ENCODE measurements at places on chromosomes 11 and 22. TPM values are rescaled to one million over a fixed set of nuclear protein-coding genes. Genes with fewer than 3 reads are reported as not detected.

- no peak overlapping the region for H3K4me3 ChIP-seq
- DNase-seq = no peak
- H3K27me3 ChIP-seq = no peaks in the 10 kb centered on the region
- no peaks in the 10 kb centered on the region for H3K36me3 ChIP-seq
Observed at GRCh38 chr11:4156571-4156970, 62.0 kb downstream of the RRM1 start.

- H3K4me1 ChIP-seq = peaks cover 52% of the 10 kb centered on the region
- no peaks in the 10 kb centered on the region for H3K36me3 ChIP-seq
- DNase-seq = no peak
- no peaks in the 10 kb centered on the region for H3K27me3 ChIP-seq
Observed at GRCh38 chr22:50082197-50082715, 3.0 kb downstream of the MLC1 start.

GRCh38 chr11:2901854-2902783 lies 16.5 kb upstream of the CDKN1C start:
- H3K27ac ChIP-seq = peak overlapping the region; percentile 92
- H3K36me3 ChIP-seq = no peaks in the 10 kb centered on the region
- peak overlapping the region; percentile 88 for H3K4me3 ChIP-seq
- H3K4me1 ChIP-seq = peaks cover 16% of the 10 kb centered on the region

GRCh38 chr22:49446759-49447710 lies 380.6 kb downstream of the BRD1 start:
- no peaks in the 10 kb centered on the region for H3K4me1 ChIP-seq
- no peak for DNase-seq
- no peak overlapping the region for H3K4me3 ChIP-seq
- peaks cover 44% of the 10 kb centered on the region for H3K27me3 ChIP-seq

- H3K27ac ChIP-seq = no peak overlapping the region
- DNase-seq = no peak
- no peaks in the 10 kb centered on the region for H3K4me1 ChIP-seq
- H3K36me3 ChIP-seq = no peaks in the 10 kb centered on the region
- H3K4me3 ChIP-seq = no peak overlapping the region
Observed at GRCh38 chr11:125025968-125026367, 37.1 kb upstream of the SLC37A2 start.

DNA sequence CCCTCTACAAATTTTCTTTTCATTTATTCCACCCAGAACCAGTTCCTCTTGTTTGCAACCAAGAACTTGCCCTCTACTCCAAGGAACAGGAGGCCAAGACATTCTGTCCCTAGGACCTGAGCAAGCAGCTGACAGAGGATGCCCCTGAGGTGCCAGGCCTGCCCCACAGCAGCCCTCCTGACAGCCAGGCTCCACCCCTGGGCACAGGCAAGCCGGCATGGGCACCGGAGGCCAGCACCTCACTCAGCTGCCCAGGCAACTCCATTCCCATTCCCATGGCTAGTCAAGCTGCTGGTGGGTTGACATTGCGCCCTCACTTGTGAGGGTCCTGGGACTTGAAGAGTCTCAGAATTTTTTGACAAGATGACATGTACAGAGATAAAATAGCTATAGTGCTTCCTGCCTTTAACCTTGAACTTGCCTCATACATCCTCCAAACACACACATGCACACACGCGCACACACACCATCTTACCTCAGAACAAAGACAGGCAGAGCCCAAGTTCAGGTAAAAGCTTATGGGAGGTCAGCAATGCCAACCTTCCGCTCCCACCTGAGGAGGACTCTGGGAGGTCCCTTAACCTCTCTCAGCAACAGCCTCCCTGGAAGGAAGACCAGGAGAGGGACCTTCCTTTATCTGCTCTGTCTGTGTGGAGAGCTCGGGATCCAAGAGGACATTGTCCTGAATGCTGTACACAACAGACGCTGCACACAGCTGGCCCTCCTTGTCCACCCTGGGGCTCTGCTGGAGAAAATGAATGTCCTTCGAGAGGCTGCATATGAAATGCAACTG lies 620.9 kb upstream of the CADM1 start:
- H3K36me3 ChIP-seq = no peaks in the 10 kb centered on the region
- no peak overlapping the region for H3K27ac ChIP-seq
- no peak for DNase-seq
- no peaks in the 10 kb centered on the region for H3K27me3 ChIP-seq
- no peak overlapping the region for H3K4me3 ChIP-seq

DNA sequence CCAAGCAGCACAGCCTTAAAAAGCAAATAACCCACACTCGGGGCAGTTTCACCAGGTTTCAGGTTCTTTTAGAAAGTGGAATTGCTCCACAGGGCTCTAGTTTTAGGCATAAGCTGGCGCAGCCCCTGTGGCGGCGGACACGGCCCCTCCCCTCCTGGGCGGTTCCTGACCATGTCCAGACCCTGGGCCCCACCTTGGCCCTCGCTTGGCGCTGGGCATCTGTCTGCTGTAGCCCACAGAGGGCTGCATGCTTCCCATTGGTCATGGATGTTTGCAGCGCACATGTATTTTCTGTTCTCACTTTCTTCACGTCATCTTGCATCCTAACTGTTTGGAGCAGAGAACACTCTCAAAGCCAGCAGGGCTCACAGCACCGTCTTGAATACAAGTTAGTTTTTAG lies 244.3 kb downstream of the BRD1 start:
- no peak overlapping the region for H3K27ac ChIP-seq
- no peak overlapping the region for H3K4me3 ChIP-seq
- H3K36me3 ChIP-seq = no peaks in the 10 kb centered on the region
- no peaks in the 10 kb centered on the region for H3K27me3 ChIP-seq
- no peaks in the 10 kb centered on the region for H3K4me1 ChIP-seq
- no peak for DNase-seq

- H3K36me3 ChIP-seq = no peaks in the 10 kb centered on the region
- H3K4me1 ChIP-seq = no peaks in the 10 kb centered on the region
- DNase-seq = no peak
- no peaks in the 10 kb centered on the region for H3K27me3 ChIP-seq
- no peak overlapping the region for H3K4me3 ChIP-seq
- H3K27ac ChIP-seq = no peak overlapping the region
Observed at GRCh38 chr11:119468511-119468910, 45.5 kb upstream of the THY1 start.

DNA sequence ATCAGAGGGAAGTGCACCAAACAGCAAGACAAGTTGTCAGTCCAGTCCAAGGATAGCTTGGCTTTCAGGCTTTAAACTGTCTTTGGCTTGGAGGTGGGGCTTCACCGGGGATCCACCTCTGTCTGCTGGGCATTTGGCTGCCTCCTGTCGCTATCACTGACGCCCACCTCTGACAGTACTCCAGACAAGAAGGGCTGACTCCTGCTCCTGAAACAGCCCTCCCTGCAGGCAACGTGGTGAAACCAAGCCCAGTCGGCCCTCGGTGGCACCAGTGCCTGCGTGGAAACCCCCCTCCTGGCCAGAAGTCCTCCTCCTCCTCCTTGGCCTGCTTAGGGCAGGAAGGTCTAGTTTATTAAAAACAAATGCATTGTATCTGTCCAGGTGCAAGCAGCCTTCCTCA lies 16.9 kb downstream of the DHCR7 start:
- no peaks in the 10 kb centered on the region for H3K27me3 ChIP-seq
- no peak for DNase-seq
- no peak overlapping the region for H3K27ac ChIP-seq

- peak; percentile 87 for DNase-seq
- H3K4me1 ChIP-seq = no peaks in the 10 kb centered on the region
- H3K36me3 ChIP-seq = no peaks in the 10 kb centered on the region
- no peak overlapping the region for H3K27ac ChIP-seq
- no peak overlapping the region for H3K4me3 ChIP-seq
Observed at GRCh38 chr11:109939166-109939810, 153.9 kb upstream of the ZC3H12C start.

DNA sequence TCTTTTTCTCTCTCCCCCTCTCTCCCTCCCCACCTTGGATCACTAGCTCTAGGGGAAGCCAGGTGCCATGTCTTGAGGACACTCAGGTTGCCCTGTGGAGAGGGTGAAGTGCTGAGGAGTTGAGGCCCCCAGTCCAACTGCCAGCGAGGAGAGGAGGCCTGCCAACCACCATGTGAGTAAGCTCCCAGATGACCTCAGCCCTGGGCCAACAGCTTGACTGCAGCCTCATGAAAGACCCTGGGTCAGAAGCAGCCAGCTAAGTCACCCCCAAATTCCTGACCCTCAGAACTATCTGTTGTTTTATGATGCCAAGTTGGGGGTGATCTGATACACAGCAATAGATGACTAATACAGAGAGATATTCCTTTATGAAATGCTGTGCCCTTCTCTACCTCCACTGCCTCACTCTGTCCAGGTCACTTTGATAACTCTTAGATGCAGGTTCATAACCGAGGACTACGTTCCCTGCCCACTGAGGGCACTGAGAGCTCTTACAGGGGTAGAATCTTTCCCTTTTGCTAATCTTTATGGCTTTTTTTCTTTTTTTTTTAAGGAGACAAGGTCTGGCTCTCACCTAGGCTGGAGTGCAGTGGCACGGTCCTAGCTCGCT lies 8.0 kb downstream of the ARFGAP3 start:
- no peak for DNase-seq
- no peak overlapping the region for H3K4me3 ChIP-seq
- peaks cover 3% of the 10 kb centered on the region for H3K4me1 ChIP-seq
- no peaks in the 10 kb centered on the region for H3K36me3 ChIP-seq

DNA sequence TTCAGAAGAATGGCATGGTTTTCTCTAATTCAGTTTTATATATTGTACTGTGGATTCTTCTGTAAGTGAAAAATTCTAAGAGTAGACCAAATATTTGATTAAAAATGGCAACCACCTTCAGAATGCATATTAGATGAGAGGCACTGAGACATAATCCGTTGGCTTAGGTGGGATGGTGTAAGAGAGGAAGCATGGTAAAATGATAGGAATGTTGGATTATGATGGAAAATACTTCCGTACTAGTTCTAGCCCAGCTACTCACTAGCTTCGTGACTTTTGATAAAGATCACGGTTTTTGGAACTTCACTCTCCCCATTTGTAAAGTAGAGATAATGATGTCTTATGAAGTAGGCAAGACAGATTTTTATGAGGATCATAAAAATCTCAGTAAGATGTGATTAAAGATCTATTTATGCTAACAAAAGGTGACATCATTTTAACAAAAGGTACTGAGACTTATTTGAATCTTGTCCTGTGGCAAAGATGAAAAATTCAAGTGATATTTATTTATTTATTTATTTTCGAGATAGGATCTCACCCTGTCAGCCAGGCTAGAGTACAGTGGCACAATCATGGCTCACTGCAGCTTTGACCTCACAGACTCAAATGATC lies 37.5 kb downstream of the UVRAG start:
- peaks cover 4% of the 10 kb centered on the region for H3K4me1 ChIP-seq
- no peak overlapping the region for H3K27ac ChIP-seq
- DNase-seq = no peak
- no peak overlapping the region for H3K4me3 ChIP-seq
- H3K27me3 ChIP-seq = no peaks in the 10 kb centered on the region

DNA sequence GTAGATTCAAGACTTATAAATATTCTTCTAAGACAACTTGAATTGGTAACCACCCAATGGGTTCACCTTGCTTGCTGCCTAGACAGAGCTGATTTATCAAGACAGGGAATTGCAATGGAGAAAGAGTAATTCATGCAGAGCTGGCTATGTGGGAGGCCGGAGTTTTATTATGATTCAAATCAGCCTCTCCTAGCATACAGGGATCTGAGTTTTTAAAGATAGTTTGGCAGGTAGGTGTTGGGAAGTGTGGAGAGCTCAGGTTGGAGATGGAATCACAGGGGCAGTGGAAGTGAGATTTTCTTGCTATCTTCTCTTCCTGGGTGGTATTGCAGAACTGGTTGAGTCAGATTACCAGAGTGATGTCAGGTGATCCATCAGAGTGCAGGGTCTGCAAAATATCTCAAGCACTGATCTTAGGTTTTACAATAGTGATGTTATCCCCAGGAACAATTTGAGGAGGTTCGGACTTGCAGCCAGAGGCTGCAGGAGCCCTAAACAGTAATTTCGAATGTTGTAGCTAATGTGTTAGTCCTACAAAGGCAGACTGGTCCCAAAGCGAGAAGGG lies 1448.6 kb upstream of the RAG2 start:
- H3K36me3 ChIP-seq = no peaks in the 10 kb centered on the region
- DNase-seq = no peak
- no peaks in the 10 kb centered on the region for H3K27me3 ChIP-seq
- H3K27ac ChIP-seq = no peak overlapping the region
- no peaks in the 10 kb centered on the region for H3K4me1 ChIP-seq

DNA sequence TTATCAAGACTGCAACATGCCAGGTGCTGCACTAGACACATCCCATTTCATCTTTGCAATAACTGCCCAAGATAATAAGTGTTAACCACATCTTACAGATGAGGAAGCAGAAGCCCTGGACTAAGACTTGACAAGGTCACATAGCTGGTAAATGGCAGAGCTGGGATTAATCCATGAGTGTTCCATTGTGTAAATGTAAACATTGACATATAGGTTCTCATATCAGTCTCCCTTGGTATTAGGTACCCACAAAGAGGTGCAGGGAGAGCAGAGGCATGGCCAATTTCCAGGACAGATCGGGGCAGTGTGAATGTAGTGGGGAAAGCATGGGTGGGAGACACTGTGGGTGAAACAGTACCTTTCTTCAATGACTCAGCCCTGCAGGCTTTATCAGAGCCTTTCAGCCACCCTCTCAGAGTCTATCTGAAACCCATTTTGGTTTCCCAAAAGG lies 17.9 kb downstream of the MICAL2 start:
- no peak overlapping the region for H3K4me3 ChIP-seq
- DNase-seq = no peak
- H3K36me3 ChIP-seq = no peaks in the 10 kb centered on the region
- H3K4me1 ChIP-seq = peaks cover 18% of the 10 kb centered on the region
- H3K27me3 ChIP-seq = no peaks in the 10 kb centered on the region
- H3K27ac ChIP-seq = peak overlapping the region; percentile 90

- no peak overlapping the region for H3K4me3 ChIP-seq
- peaks cover 21% of the 10 kb centered on the region for H3K4me1 ChIP-seq
- no peak for DNase-seq
- no peaks in the 10 kb centered on the region for H3K36me3 ChIP-seq
- no peaks in the 10 kb centered on the region for H3K27me3 ChIP-seq
Observed at GRCh38 chr11:3836903-3837302, 3.9 kb downstream of the RHOG start.

DNA sequence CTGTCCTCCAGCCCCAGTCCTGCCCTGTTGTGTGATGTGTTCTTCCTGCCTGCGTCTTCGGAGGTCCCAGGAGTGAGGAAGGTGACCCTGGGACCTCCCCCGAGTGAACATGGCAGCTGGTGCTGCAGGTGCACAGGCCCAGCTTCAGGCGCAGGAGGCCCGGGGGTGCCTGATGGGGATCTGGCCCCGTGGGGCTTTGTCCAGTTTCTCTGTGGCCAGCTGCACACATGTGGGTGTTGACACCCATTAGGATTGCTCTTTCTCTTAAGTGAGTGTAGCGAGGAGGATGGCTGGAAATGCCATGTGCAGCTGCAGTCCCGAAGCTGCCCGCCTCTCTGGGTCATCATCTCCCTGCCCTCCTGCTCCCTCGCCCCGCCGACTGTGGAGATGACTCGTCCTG lies 1279.7 kb downstream of the BRD1 start:
- H3K36me3 ChIP-seq = no peaks in the 10 kb centered on the region
- no peaks in the 10 kb centered on the region for H3K4me1 ChIP-seq
- peaks cover 4% of the 10 kb centered on the region for H3K27me3 ChIP-seq
- no peak overlapping the region for H3K27ac ChIP-seq
- no peak for DNase-seq

- H3K27me3 ChIP-seq = no peaks in the 10 kb centered on the region
- H3K4me1 ChIP-seq = peaks cover 3% of the 10 kb centered on the region
- H3K36me3 ChIP-seq = no peaks in the 10 kb centered on the region
- H3K27ac ChIP-seq = no peak overlapping the region
- H3K4me3 ChIP-seq = no peak overlapping the region
Observed at GRCh38 chr11:86050196-86050709, 18.6 kb downstream of the PICALM start.

The TTC28 gene
- 30.4 TPM for total RNA-seq

The DBX1 gene
- not detected for total RNA-seq

The TEX54 gene
- not detected for total RNA-seq

The MLC1 gene
- total RNA-seq = 8.2 TPM

The SEPTIN3 gene
- total RNA-seq = 2.2 TPM

The FOSL1 gene
- total RNA-seq = 4.7 TPM

The OR51B5 gene
- total RNA-seq = 0.20 TPM

The PIK3IP1 gene
- total RNA-seq = 17.9 TPM

The MUC2 gene
- 18.2 TPM for total RNA-seq

The OR52M1 gene
- total RNA-seq = 0.27 TPM

Measured in hepatocyte (in vitro differentiated cells).